ENCODE measurements at places on chromosomes 1 and 21. TPM values are rescaled to one million over a fixed set of nuclear protein-coding genes. Genes with fewer than 3 reads are reported as not detected.

Gene MSH4
- not detected for total RNA-seq

Gene PTCH2
- total RNA-seq, result 0.10 TPM

Gene ORC1
- total RNA-seq, result 0.34 TPM

Gene DIO1
- not detected for total RNA-seq

Gene PLA2G2A
- total RNA-seq, result 8.4 TPM

Gene LYPD8
- total RNA-seq, result not detected

Gene PMF1
- 28.0 TPM for total RNA-seq

Gene C1orf116
- total RNA-seq, result not detected

Gene TFAP2E
- total RNA-seq, result not detected

Gene UQCRHL
- total RNA-seq, result 1.3 TPM

Gene ACTRT2
- total RNA-seq, result not detected

Gene C8A
- total RNA-seq, result not detected

Gene KCNK2
- total RNA-seq, result 0.31 TPM

Gene NTRK1
- not detected for total RNA-seq

Gene ADAM30
- not detected for total RNA-seq

Gene CD101
- total RNA-seq, result 0.49 TPM

Gene SH3BP5L
- 18.0 TPM for total RNA-seq

Gene UTS2
- total RNA-seq, result not detected

Gene TDRD5
- not detected for total RNA-seq

Gene TMEM240
- total RNA-seq, result 1.2 TPM

Gene TYW3
- total RNA-seq, result 5.9 TPM

Gene FNBP1L
- total RNA-seq, result 23.1 TPM

Gene HSF2BP
- 1.6 TPM for total RNA-seq

Gene ERG
- 1.3 TPM for total RNA-seq

Gene ACTN2
- not detected for total RNA-seq

Gene SLC26A9
- not detected for total RNA-seq

Gene HSPB7
- total RNA-seq, result 0.10 TPM

Gene TSPAN1
- total RNA-seq, result 0.29 TPM

Gene ANKRD34A
- total RNA-seq, result 0.39 TPM

Gene GPR37L1
- total RNA-seq, result not detected

Gene NMNAT2
- 7.9 TPM for total RNA-seq

Gene DHRS3
- 8.2 TPM for total RNA-seq

Data from cardiac ventricle fibroblast (primary cell).